Heart left ventricle (tissue), 16 donors: ENCODE measurements at places on chromosomes 1 and 21. TPM values are rescaled to one million over a fixed set of nuclear protein-coding genes. Genes with fewer than 3 reads are reported as not detected.

DNA sequence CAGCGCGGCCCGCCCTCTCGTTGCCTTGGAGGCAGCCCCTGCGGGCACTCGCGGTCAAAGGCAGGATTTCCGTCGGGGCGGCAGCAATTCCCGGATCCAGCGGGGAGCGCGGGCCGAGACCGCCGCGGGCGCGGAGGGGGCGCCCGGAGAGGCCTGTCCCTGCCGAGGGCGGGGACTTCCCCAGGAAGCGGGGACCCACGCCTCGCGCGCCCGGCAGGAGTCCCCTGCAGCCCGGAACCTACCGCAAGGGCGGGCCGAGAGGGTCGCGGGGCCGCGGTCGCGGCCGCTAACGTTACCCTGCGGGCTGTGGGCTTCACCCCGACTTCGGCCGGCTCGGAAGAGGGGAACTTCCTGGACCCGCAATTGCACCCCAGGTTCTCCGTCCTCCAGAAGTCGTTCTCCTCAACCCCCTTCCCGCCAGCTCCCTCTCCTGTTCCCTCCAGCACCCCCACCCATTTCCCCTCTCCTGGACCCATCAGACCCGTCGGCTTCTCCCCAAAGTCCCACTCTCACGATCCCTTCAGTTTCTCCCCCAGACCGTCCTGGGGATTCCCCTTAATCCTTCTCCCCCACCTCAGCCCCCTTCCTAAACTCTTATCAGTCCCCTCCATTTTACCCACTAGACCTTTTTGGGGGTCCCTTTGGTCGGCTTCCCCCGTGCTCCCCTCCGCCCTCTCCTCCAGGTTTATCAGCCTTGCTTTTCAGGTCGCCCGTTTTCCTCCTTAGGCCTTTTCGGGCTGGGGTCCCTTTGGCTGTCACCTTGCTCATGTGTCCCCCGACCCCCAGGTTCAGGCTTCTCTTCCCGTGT lies 604 bp downstream of the FGR start:
- DNase-seq = peak; percentile 75

- no peak for DNase-seq
Observed at GRCh38 chr21:18114810-18115209, 129.8 kb upstream of the CHODL start.

DNA sequence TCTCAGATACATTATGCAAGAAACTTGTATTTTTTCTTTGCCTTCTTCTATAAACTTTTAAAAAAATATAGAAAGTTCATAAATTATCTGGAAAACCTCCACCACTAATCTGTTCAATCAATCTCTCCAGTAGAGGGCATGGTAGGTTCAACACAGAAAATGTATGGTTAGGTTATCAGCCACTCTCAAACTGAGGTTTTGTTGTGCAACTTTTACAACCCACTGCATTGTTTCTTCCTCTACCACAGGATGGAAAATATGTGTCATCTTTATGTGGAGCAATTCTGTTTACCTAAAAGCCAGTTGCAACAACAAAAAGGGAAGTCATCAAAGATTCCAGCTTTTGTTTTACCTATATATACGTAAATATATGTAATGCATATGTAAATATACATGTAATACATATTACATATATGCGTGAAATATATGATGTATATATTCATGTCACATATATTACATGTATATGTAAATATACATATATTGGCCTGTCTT lies 3.0 kb upstream of the RGS2 start:
- no peak for DNase-seq

GRCh38 chr21:36454706-36455105 lies 25.2 kb downstream of the CLDN14 start:
- DNase-seq = no peak

GRCh38 chr1:152050886-152051675 lies 14.3 kb upstream of the S100A11 start:
- no peak for DNase-seq

DNA sequence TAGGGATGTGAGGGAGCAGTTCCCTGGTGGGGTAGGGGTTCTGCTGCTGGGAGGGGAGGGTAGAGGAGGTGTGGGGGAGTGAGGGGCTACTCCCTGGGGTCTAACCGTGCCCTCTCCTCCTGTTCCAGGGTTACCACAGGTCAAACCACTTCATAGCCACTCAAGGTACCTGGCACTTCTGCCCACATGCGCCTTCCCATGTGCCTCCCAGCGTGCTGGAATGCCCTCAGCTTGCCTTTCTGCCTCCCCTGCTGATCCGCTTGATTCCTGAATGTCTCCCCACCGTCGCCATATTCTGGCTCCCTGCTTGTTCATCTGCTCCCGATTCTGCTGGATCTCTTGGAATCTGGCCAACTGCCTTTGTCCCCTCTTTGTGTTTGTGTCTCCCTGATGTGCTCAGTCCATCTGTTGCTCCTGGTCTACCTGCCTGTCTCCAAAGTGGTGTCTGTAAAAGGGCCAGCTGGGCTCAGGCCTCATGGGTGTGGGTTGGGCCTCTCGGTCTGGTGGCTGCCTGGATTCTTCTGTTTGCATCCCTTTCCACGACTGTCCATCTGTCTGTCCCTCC lies 74.4 kb downstream of the PTPRU start:
- DNase-seq = no peak

- no peak for DNase-seq
Observed at GRCh38 chr1:41633764-41634163, 149.3 kb upstream of the EDN2 start.

VAV3 gene
- total RNA-seq = 2.1 TPM

SPRR1B gene
- total RNA-seq = not detected

DNA sequence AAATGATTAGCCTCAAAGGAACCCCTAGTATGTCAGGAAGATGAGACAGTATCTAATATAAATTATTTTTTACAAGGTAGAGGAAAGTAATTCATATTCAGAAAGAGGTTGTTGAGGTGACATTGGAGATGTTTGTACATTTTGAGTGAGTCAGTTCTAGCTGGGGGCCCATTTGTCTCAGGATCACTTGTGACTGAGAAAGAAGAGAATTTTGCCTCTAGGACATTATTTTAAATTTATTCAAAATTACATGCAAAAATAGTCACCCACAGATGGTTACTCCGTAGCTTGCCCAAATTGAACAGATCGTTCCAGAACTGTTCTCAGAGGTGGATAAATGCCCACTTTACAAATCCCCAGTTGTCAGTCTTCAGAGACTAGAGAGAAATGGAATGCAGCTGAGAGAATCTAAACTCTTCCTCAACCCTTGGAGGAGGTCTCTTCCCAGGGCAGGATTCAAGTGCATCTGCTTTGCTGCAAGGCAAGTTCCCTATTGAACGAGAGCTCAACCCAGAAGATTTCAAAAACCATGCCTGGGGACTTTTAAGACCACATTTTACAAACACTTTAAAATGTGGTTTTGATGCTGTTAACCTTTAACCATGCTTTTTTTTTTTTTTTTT lies 987.8 kb upstream of the ADAMTS5 start:
- no peak for DNase-seq

DNA sequence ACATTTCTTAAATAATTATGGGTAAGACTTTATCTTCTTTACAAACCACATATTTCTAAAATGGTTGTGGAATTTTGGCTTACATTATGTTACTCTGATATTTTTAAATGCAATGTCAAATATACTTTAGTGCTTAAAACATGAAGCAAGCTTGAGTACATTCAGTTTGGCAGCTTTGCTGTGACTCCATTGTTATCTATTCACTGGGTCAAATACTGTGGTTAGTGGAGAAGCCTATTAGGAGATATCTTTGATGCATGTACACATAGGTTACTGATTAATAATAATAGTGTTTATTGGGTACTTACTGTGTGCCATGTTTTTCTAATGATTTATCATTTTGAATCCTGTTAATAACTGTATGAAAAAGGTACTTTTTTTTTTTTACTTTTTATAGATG lies 520.4 kb upstream of the B3GALT2 start:
- DNase-seq = no peak

- DNase-seq = no peak
Observed at GRCh38 chr1:154158307-154159125, 3.6 kb upstream of the NUP210L start.

- no peak for DNase-seq
Observed at GRCh38 chr1:223125766-223126165, 17.3 kb downstream of the TLR5 start.

GRCh38 chr1:37892151-37893047 lies 33.0 kb upstream of the MTF1 start:
- DNase-seq = no peak

- peak; percentile 66 for DNase-seq
Observed at GRCh38 chr1:114345930-114346479, 165.0 kb downstream of the TRIM33 start.

DNA sequence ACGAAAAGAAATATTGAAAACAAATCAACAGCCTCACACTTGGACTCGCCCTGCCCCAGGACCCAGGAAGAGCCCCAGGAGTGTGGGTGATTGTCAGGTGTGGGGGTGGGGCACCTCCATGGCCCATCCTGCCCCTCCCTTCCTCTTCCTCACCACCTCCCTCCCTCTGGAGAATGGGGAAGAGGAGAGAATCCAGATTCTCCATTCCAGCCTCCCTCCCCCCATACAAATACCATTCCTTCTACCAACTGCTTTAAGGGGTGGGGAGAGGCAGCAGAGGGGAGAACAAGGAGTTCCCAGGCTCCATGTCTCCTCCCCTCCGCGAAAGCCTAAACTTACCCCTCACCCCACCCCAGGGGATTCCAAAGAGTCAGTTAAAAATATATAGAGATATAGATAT lies 36.7 kb downstream of the MEF2D start:
- no peak for DNase-seq

DNA sequence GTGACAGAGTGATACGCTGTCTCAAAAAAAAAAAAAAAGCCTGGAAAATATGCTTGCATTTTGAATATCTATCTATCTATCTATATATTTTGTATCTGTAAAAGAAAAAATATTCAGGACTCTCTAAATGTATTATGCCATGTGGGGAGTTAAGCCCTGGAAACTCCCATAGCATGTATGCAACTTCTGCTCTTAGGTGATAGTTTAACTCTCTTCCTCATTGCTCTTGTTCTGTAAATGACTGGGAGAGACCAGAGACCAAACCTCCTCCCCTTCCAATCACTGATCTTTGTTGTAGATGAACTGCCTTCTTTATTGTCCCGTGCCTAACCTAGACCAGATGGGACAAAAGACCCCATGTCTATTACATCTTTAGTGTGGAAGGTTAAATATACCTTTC lies 37.6 kb upstream of the CAMTA1 start:
- DNase-seq = no peak

GRCh38 chr1:24369199-24369598 lies 44.4 kb downstream of the STPG1 start:
- DNase-seq = no peak

FAAH gene
- 6.3 TPM for total RNA-seq

DMBX1 gene
- not detected for total RNA-seq

DNA sequence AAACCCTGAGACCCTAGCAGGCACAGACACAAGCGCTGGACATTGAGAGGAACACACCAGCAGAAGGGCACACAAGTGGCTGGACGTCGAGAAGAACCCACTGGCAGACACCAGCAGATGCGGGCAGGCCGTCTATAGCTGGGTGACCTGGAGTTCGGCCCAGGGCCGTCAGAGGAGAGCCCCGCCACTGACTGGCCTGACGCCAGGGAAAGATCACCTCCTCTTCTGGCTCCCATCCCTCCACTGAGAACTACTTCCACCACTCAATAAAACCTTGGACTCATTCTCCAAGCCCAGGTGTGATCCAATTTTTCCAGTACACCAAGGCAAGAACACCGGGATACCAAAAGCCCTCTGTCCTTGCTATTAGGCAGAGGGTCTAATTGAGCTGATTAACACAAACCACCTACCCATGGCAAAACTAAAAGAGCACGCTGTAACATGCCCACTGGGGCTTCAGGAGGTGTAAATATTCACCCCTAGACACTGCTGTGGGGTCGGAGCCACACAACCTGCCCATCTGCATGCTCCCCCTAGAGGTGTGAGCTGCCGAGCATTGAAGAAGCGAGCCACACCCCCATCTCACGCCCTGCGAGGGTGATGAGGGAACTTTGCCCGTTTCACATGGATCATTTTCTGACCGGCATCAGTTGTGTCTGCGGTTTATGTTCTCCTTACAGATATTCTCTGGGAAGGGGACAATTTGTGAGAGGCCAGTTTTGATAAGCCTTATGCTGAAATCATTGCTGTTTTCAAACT lies 104.8 kb downstream of the HLX start:
- DNase-seq = no peak

DNA sequence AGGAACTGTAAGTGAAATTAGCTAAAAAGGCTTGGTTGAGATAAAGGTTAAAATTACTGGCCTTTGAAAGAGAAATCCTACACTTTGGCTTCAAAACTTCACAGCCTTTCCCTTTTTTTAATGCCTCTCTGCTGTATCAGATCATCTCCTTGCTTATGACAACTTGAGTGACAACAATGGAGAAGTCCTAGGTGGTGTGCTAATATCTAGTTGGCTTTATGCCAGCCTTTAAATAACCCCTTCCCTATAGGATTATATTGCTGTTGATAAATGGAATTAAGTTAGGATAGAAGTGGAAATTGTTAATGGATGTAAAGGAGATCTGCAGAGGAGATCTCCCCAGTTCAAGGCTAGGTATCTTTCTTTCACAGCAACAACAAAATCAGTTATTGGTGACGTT lies 130.2 kb upstream of the ATP1B1 start:
- no peak for DNase-seq

ZNF695 gene
- not detected for total RNA-seq

GRCh38 chr21:39535646-39536437 lies 76.9 kb upstream of the B3GALT5 start:
- DNase-seq = no peak

GRCh38 chr1:96886474-96886873 lies 164.9 kb downstream of the PTBP2 start:
- no peak for DNase-seq

FCGR3A gene
- total RNA-seq = 2.3 TPM

GRCh38 chr1:34089731-34090130 lies 75.3 kb downstream of the CSMD2 start:
- no peak for DNase-seq
